ENCODE measurements at places on chromosomes 7 and 10. TPM values are rescaled to one million over a fixed set of nuclear protein-coding genes. Genes with fewer than 3 reads are reported as not detected.

The FZD1 gene
- total RNA-seq = 23.8 TPM

The NUTM2A gene
- 3.2 TPM for total RNA-seq

GRCh38 chr10:127148933-127149220 lies 47.5 kb downstream of the INSYN2A start:
- no peak for DNase-seq

- DNase-seq = no peak
These were observed 1284.3 kb downstream of the XPNPEP1 start for GRCh38 chr10:108639010-108639409.

- DNase-seq = no peak
These were observed 14.8 kb downstream of the USP54 start for GRCh38 chr10:73576178-73576889.
